ENCODE measurements at places on chromosomes 3 and 15.

DNA sequence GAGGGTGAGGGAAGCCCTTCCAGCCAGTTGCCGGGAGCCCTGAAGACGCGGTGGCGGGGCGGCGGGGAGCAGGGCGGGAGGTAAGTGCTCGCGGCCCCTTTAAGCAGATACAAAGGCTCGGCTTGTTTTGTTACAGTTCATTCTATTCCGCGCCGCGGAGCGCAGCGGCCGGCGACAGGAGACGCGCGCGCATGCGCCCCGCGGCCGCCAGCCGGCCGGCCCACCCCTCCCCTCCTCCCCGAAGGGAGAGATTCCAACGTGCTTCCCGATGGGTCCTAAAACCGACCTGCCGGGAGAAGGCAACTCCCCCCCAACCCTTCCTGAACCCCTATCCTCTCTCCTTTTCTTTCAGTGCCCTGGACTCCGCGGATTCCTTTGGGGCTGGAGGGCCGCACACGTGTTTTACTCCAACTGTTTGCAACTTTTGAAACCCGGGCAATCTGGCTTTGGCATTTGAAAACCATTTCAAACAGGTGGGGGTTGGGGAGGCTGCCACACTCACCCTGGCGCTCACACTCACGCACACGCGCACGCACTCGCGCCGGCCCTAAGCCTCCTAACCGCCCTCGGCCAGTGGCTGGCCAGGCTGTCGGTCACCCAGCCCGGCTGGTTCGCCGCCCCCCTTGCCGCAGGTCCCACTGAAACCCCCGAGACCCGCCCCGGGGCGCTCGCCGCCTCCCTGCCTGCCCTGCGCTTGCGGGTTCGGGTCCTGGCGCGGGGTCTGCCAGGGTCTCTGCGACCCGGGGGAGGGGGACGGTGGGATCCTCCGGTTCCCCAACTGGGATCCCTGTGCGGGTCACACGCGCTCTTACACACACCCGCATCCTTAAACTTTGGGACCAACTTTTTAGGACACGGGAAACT lies at the start of gene MAGI1:
Gene MAGI1, minus strand, starts transcription at position 193 of the 864 bp plus-strand sequence. CDS start 610 bp downstream, outside the sequence.
- DNase-seq, result no peak

GRCh38 chr3:158493931-158494330 lies 77.1 kb upstream of the MLF1 start:
- no peak for DNase-seq

GRCh38 chr3:133459400-133459799 lies 59.5 kb downstream of the BFSP2 start:
- DNase-seq, result no peak

DNA sequence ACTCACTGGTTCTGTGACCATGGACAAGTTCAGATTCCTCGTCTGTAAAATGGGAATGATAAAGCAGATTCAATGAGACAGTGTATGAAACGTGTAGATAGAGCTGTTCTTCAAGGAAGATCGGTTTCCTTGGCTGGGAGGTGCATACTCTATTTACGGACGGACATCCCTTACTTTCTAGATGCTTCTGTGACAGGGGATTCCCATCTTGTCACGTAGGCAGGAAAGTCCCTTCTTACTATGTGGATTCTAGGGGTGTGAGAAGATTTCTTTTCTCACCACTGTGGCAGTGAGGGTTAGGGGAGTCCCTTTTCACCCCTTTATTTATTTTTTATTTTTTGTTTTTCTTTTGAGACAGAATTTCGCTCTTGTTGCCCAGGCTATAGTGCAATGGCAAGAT lies 180.9 kb upstream of the TBL1XR1 start:
- no peak for DNase-seq

- DNase-seq, result peak; percentile 79
Observed at GRCh38 chr3:27721717-27722564, at the start of gene EOMES. EOMES (minus strand) TSS chr3:27722323; CDS start chr3:27722294, 29 bp downstream.

DNA sequence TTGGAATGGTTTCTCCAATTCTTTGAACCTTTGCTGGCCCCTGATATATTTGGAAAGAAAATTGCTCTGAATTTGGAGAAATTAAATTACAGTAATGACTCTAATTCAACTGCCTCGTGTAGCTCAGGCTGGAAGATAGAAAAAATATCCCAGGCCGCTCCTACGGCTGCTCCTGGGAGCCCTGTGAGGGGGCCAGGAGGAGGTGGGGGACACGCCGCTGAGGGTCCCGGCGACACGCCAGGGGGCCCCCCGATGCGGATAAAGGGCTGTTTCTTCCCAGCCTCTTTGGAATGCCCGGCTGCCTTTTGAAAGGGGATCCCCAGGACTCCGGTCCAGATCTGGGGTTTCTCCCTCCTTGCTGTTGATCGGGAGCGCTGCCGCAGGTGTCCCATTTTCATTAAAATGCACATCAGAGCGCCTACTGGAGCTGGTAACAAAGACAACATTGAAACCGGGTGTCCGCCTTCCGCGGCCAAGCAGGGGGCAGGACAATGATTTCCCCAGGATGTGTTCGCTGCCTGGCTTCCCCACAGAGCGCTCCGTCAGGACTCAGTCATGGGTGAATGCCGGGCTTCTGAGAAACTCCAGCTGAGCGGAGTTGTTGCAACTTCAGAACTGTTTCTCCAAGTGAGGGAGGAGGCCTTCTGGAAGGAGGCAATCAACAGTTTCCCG lies 200.1 kb upstream of the KBTBD8 start:
- DNase-seq, result no peak

DNA sequence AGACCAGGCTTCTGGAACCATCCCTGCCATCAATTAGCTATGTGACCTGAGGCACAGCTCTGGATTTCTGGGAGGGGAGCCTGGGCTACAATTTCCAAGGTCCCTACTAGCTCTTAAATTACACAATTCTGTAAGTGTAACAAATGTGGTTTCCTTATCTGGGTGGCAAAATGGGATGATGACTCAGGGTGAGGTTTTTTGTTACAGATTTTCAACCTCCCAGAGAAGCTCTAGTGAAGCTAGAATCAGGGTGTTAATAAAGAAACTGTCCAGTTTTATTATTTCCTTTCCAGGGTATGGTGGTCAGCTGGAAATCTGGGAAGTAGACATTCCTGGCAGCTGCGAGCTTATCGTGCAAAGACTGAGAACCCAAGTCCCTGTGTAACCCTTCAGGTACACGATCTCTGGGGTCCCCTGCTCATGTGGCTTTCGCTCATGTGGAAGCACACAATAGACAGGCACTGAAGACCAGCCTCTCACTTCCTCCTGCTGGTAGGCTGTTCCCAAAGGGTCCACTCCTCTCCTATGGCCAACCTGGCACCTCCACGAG lies 7.3 kb downstream of the RAB27A start:
- DNase-seq, result peak; percentile 68

GRCh38 chr3:130849091-130849552 lies 44.8 kb upstream of the ATP2C1 start:
- no peak for DNase-seq

- DNase-seq, result no peak
Observed at GRCh38 chr15:48451241-48451640, 120.0 kb downstream of the DUT start.

- no peak for DNase-seq
Observed at GRCh38 chr3:114411190-114411668, 117.4 kb downstream of the TIGIT start.
